ENCODE measurements at places on chromosomes 1 and 21. TPM values are rescaled to one million over a fixed set of nuclear protein-coding genes. Genes with fewer than 3 reads are reported as not detected.

- H3K36me3 ChIP-seq, result no peaks in the 10 kb centered on the region
- no peak overlapping the region for H3K27ac ChIP-seq
- H3K27me3 ChIP-seq, result no peaks in the 10 kb centered on the region
- no peak for DNase-seq
- H3K4me3 ChIP-seq, result no peak overlapping the region
Measured at GRCh38 chr21:28336314-28336713, 656.4 kb downstream of the LTN1 start.

DNA sequence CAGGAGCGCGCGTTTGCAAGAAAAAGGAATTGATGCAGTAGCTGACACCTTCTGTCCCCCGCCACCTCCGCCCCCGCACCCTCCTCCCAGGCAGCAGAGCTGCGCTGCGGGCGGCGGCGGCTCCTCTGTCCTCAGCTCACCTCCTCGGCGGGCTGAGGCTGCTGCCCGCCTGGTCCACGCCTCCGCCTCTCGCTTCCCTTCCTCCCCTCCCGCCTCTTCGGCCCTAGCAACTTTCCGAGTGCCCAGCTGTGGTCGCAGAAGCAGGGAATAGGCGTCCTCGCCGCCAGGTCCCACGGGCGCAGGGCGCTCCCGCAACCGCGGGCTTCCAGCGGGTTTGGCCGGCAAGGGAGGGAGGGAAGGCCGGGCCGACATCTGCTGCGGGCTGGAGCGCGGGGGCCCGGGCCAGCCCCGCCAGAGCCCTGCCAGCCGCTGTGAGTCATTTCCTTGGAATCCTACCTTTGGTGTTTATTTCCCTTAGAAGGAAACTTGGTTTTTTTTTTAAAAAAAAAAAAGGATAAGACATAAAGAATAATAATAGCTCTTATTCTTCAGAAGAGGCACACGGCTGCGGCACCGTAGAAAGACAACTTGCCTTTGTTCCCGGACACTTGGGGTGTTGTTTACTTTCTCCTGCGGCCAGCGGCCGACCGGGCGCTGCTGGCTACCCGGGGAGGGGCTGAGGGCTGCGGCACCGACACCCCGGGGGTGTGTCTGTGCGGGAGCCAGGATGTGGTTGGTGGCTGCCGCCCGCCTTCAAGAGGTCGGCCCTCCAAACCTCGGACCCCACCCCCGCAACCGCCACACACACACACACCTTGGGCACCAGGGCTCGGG is 1.1 kb downstream of the SERTAD4 start:
- no peak overlapping the region for H3K27ac ChIP-seq
- DNase-seq, result no peak

DNA sequence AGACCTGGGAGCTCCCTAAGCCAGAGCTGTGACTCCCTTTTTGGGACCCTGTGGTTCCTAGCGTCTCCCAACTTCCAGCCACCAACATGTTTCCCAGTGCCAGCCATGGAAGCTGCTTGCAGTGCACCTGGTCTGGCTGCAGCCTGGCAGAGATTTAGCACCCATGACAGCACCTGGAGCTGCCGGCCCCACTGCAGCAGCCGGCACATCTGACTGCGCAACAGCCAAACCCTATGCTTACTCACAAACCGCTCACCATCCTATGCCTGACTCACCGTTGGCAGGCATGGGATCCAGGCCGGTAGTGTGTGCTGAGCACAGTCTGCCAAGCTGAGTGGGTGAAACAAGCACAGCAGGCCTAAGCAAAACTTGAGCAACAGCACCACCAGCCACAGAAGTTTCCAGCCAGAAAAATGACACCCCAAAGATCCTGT is 435.9 kb upstream of the PRMT6 start:
- no peaks in the 10 kb centered on the region for H3K27me3 ChIP-seq
- DNase-seq, result no peak
- H3K27ac ChIP-seq, result no peak overlapping the region
- H3K4me1 ChIP-seq, result no peaks in the 10 kb centered on the region
- no peaks in the 10 kb centered on the region for H3K36me3 ChIP-seq

DNA sequence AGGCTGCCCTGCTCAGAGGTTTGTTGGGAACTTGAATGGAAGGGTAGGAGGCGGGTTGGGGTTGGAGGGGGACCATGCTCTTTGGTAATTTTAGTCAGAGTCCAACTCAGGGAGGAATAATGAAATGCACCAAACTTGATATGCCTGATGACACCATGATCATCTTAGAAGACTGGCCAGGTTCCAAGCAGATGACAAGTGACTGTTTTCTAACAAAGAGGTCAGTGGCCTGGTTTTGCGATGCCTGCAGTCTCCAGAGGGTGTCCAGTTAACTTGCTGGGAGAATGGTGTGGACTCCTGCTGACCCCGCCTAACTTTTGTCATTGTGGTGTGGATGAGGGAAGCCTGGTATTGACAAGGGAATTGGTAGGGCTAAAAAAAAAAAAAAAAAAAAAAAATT is 12.4 kb downstream of the VANGL1 start:
- H3K27me3 ChIP-seq, result no peaks in the 10 kb centered on the region
- no peaks in the 10 kb centered on the region for H3K36me3 ChIP-seq
- H3K27ac ChIP-seq, result no peak overlapping the region
- no peak overlapping the region for H3K4me3 ChIP-seq
- no peaks in the 10 kb centered on the region for H3K4me1 ChIP-seq

- no peak for DNase-seq
- H3K27ac ChIP-seq, result no peak overlapping the region
- no peaks in the 10 kb centered on the region for H3K36me3 ChIP-seq
- no peak overlapping the region for H3K4me3 ChIP-seq
- H3K27me3 ChIP-seq, result no peaks in the 10 kb centered on the region
Measured at GRCh38 chr21:26717146-26717739, 128.0 kb downstream of the ADAMTS1 start.

DNA sequence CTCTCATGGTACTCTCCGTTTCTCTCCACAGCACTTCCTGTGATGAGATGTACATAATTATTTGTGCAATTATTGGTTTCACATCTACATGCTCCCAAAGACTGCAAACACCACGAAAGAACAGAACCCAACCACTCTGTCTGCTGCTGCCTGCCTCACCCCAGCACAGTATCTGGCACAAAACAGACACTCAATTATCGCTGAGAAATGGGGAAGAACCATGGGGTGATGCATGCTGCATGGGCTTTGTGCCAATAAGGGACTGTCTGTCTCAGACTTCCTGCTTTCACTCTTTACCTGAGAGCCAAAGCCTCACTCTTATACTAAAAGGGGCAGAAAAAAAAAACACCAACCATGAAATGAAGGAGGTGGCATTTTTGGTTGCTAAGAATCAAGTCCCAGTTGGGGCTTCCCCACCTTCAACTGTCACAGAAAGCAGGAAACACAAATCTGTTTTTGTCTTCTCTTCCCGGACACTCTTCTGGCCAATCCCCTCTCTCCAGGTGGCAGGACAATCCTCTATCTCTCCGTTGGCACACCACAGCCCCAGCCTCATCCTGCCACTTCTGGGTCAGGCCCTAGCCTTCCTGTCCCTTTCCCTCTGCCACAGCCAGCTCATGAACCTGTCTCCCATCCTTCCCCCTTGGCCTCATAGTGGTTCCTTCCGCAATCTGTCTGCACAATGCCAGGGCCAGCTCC is 82.0 kb downstream of the TGFBR3 start:
- peaks cover 47% of the 10 kb centered on the region for H3K4me1 ChIP-seq
- peak overlapping the region; percentile 54 for H3K4me3 ChIP-seq
- no peaks in the 10 kb centered on the region for H3K27me3 ChIP-seq
- DNase-seq, result peak; percentile 91
- H3K27ac ChIP-seq, result peak overlapping the region; percentile 93

DNA sequence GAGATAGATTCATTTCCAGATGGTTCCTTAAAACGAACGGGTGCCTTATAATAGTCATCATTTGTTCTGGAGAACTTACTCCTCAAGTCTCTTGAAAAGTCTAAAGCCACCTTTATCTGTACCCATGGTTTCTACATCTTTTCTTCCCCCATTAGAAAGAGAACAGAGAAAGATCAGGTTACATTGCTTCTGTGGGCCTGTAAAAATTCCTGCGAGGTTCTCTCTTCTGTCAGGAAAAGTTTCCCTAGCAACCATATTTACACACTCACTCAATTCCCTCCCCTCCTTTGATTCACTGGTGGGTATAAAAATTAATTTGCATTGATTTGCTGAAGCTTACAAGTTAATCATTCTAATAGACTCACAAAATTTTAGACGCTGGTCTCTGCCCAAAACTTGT is 6.7 kb downstream of the PHC2 start:
- no peaks in the 10 kb centered on the region for H3K36me3 ChIP-seq
- DNase-seq, result no peak
- H3K27ac ChIP-seq, result no peak overlapping the region
- H3K4me3 ChIP-seq, result no peak overlapping the region
- peaks cover 22% of the 10 kb centered on the region for H3K27me3 ChIP-seq

DNA sequence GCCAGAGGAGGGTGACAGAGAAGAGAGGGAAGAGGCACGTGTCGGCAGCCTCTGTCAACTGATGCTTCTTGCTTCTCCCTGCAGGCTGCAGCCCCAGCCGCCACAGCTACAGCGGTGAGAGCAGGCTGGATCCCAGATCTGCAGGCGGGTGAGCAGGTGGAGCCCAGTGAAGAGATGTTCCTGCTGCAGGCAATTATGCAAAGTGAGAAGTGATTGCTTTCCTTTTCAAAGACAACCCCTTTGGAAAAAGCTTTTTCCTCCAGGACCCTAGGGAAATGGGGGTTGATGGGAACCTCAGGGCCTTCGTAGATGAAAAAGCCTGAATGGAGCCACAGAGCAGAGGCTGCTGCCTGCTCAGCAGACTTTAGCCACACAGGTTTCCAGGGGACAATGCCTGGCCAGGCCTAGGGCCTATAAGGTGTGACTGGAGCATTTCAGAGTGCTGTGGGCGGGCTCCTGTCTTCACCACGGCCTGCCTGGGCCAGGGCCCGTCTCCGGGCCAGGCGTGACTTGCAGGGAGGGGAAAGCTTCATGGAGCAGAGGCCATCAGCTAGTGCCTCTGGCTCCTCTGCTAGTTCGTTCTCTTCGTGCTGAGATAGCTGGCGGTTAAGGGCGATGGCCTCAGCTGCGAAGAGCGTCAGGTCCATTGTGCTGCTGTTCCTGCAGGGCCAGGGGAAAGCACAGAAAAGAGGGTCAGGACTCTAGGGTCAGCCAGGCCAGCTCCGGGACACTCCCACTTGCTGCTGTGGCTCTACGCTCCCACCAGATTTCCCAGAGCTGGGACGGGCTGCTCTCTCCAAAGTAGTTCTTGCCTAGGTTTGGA is 6.9 kb upstream of the KNCN start:
- DNase-seq, result no peak
- H3K4me3 ChIP-seq, result no peak overlapping the region
- peaks cover 19% of the 10 kb centered on the region for H3K36me3 ChIP-seq
- H3K4me1 ChIP-seq, result no peaks in the 10 kb centered on the region
- no peak overlapping the region for H3K27ac ChIP-seq

- no peak overlapping the region for H3K4me3 ChIP-seq
- H3K4me1 ChIP-seq, result no peaks in the 10 kb centered on the region
- H3K36me3 ChIP-seq, result no peaks in the 10 kb centered on the region
Measured at GRCh38 chr1:56139836-56140235, 439.5 kb downstream of the PLPP3 start.

GRCh38 chr1:2783435-2784397 is 17.8 kb downstream of the TTC34 start:
- H3K4me1 ChIP-seq, result no peaks in the 10 kb centered on the region
- no peaks in the 10 kb centered on the region for H3K36me3 ChIP-seq
- no peak for DNase-seq
- H3K27me3 ChIP-seq, result peaks cover 6% of the 10 kb centered on the region
- H3K27ac ChIP-seq, result no peak overlapping the region

DNA sequence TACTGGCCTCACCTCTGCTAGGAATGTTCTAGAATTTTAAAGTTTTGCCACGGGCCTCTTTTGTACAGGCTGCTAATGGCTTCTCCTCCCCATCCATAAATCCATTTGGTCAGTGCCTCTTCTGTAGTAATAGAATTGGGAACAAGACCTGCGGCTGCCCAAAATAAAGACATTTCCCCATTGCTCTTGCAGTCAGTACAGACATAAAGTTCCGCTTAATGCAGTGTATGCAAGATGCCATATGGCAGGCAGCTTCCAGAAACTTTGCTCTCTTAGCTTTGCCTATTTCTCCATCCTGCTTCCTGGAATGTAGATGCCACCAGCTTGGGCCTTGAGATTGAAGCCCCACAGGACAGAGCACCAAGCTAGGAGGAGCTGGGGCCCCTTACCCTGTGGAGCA is 3.7 kb upstream of the SLC2A5 start:
- DNase-seq, result no peak
- no peaks in the 10 kb centered on the region for H3K36me3 ChIP-seq
- no peak overlapping the region for H3K27ac ChIP-seq
- H3K4me3 ChIP-seq, result no peak overlapping the region
- peaks cover 3% of the 10 kb centered on the region for H3K27me3 ChIP-seq
- H3K4me1 ChIP-seq, result no peaks in the 10 kb centered on the region

GRCh38 chr21:45335151-45335760 is 47.6 kb upstream of the POFUT2 start:
- no peaks in the 10 kb centered on the region for H3K36me3 ChIP-seq
- no peak overlapping the region for H3K27ac ChIP-seq
- DNase-seq, result no peak
- no peaks in the 10 kb centered on the region for H3K27me3 ChIP-seq
- no peaks in the 10 kb centered on the region for H3K4me1 ChIP-seq

GRCh38 chr1:15150376-15150775 is 3.2 kb upstream of the TMEM51 start:
- H3K27ac ChIP-seq, result no peak overlapping the region
- H3K4me3 ChIP-seq, result no peak overlapping the region
- H3K4me1 ChIP-seq, result peaks cover 5% of the 10 kb centered on the region
- H3K36me3 ChIP-seq, result no peaks in the 10 kb centered on the region
- H3K27me3 ChIP-seq, result peaks cover 27% of the 10 kb centered on the region
- no peak for DNase-seq

DNA sequence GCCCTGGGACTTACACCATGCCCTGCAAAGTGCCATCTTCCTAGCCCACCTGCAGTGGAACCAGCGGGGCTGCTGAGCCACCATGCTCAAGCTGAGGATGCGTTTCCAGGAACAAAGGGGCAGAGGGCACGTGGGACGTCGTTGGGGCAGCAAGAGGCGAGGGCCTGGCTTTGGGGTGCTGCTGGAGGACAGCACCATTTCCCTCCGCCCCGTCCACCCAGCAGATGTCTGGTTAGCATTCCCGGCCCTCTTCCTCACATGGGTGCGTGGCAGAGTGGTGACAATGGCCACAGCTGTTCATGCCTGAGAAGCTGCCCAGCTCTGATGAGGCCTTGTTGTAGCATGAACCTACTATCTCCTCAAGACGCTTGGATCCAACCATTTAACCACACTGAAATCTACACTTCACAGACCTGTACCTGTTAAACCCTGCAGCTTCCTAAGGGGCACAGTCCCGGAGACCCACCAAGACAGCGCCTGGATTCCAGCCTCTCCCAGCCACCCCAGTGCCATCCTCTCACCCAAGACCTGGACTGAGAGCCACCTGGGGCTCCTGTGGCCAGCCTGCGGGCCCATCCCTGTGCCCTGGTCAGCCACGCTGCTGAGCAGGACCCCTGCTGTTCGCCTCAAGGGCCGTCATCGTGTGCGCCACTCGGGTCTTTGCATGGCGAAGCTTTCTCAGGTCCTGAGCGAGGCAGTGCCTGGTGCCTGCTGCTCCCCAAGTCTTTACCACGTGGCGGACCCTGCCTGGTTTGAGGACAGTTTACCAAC is 33.2 kb downstream of the SLC45A1 start:
- H3K27me3 ChIP-seq, result no peaks in the 10 kb centered on the region
- H3K27ac ChIP-seq, result no peak overlapping the region
- no peak for DNase-seq
- H3K36me3 ChIP-seq, result peaks cover 18% of the 10 kb centered on the region

The TMEM125 gene
- total RNA-seq, result not detected

The TSSK3 gene
- 0.33 TPM for total RNA-seq

The FBXO2 gene
- 2.0 TPM for total RNA-seq

The WNT3A gene
- not detected for total RNA-seq

The DUSP23 gene
- 38.1 TPM for total RNA-seq

The CD48 gene
- 234 TPM for total RNA-seq

The PCAT6 gene
- 0.51 TPM for total RNA-seq

The IQCC gene
- total RNA-seq, result 5.6 TPM

The RBP7 gene
- not detected for total RNA-seq

The PPM1J gene
- 0.33 TPM for total RNA-seq

The FCER1A gene
- not detected for total RNA-seq

The DCST1 gene
- not detected for total RNA-seq
